ENCODE measurements at places on chromosomes 13 and 19. TPM values are rescaled to one million over a fixed set of nuclear protein-coding genes. Genes with fewer than 3 reads are reported as not detected.

DNA sequence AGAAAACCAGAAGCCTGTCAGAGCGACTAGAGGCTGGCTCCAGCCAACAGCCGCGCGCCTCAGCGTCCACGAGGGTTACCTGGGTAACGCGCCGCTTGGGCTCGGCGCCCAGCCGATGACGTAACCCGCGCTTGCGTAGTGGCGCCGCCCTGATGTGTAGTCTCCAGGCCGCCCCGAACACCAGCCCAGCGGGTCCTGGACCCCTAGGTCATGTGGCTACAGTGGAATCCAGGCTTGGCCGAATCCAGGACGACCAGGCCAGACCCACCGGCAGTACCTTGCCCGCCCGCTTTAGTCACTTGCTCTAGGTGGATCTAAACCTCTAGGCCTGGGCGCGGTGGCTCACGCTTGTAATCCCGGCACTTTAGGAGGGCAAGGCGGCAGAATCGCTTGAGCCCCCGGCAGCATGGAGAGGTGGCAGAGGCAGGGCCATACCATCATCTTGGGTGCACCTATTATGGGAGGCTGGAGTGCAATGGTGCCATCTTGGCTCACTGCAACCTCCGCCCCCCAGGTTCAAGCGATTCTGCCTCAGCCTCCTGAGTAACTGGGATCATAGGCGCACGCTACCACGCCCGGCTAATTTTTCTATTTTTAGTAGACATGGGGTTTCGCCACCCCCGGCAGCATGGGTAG is 7.2 kb upstream of the ZNF606 start:
- H3K36me3 ChIP-seq = no peaks in the 10 kb centered on the region
- peak overlapping the region; percentile 45 for H3K4me3 ChIP-seq
- H3K27ac ChIP-seq = peak overlapping the region; percentile 45
- DNase-seq = peak; percentile 81
- H3K4me1 ChIP-seq = no peaks in the 10 kb centered on the region

DNA sequence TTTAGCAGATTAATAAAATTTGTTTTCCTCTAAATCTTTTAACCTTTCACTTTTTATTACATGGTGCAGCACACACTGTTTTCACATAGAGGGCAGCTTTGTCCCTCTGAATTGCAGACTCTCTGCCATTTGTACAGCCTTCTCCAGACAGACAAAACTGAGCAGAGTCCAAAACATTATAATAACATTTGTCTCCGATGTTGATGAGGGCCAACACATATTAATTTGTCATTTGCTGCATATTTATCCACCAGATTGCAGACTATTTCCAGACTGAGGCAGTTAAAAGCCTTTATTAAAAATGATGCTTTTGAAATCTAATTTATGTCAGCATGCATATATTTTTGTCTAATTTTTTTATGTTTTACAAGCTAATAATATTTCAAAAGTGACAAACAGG is 1251.9 kb upstream of the SLC10A2 start:
- no peaks in the 10 kb centered on the region for H3K36me3 ChIP-seq
- H3K4me1 ChIP-seq = peaks cover 20% of the 10 kb centered on the region
- H3K27ac ChIP-seq = no peak overlapping the region
- peak; percentile 9 for DNase-seq
- no peak overlapping the region for H3K4me3 ChIP-seq

DNA sequence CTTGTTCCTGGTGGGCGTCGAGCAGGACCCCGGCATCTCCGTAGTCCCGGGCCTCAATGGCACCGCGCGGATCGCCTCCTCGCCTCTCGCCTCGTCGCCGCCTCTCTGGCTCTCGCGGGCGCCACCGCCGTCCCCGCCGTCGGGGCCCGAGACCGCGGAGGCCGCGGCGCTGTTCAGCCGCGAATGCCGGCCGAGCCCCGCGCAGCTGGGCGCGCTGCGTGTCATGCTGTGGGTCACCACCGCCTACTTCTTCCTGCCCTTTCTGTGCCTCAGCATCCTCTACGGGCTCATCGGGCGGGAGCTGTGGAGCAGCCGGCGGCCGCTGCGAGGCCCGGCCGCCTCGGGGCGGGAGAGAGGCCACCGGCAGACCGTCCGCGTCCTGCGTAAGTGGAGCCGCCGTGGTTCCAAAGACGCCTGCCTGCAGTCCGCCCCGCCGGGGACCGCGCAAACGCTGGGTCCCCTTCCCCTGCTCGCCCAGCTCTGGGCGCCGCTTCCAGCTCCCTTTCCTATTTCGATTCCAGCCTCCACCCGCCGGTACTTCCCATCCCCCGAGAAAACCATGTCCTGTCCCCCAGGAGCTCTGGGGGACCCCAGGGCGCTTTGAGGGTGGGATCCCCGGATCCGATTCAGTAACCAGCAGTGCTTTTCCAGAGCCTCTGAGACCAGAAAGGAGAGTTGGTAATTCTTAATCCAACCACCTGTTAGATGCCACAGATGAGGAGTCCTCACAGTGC is 885 bp downstream of the MLNR start:
- no peak overlapping the region for H3K4me3 ChIP-seq
- H3K27ac ChIP-seq = no peak overlapping the region
- H3K27me3 ChIP-seq = no peaks in the 10 kb centered on the region
- H3K36me3 ChIP-seq = no peaks in the 10 kb centered on the region
- H3K4me1 ChIP-seq = 0 out of 2 replicates have a peak, but pooled peaks cover 3% of the 10 kb centered on the region

- H3K36me3 ChIP-seq = no peaks in the 10 kb centered on the region
- no peak overlapping the region for H3K27ac ChIP-seq
- no peaks in the 10 kb centered on the region for H3K27me3 ChIP-seq
- no peak overlapping the region for H3K4me3 ChIP-seq
- DNase-seq = no peak
These were observed 597.3 kb downstream of the DCT start for GRCh38 chr13:93882086-93882651.

GRCh38 chr13:62510906-62511655 is 1095.4 kb upstream of the PCDH20 start:
- no peak overlapping the region for H3K4me3 ChIP-seq
- no peaks in the 10 kb centered on the region for H3K36me3 ChIP-seq
- no peaks in the 10 kb centered on the region for H3K4me1 ChIP-seq
- no peak overlapping the region for H3K27ac ChIP-seq
- H3K27me3 ChIP-seq = no peaks in the 10 kb centered on the region
- DNase-seq = no peak

DNA sequence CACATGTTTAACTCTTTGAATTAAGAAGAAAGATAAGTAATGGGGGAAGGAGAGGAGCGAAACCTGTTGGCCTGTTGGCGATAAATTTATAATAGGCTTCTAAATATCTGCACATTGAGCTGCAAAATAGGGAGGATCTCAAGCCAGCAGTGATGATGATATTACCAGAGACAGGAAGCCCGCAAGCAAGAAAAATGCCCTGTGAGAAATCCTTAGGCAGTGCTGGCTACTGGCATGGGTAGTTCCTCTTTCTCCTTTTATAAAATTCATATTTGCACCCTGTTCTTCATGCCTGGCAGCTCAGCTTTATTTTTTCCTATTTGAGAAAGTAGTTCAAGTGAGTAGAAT is 858 bp upstream of the USP12 start:
- H3K27ac ChIP-seq = no peak overlapping the region
- H3K4me1 ChIP-seq = peaks cover 19% of the 10 kb centered on the region
- peak overlapping the region; percentile 85 for H3K4me3 ChIP-seq
- H3K27me3 ChIP-seq = no peaks in the 10 kb centered on the region

DNA sequence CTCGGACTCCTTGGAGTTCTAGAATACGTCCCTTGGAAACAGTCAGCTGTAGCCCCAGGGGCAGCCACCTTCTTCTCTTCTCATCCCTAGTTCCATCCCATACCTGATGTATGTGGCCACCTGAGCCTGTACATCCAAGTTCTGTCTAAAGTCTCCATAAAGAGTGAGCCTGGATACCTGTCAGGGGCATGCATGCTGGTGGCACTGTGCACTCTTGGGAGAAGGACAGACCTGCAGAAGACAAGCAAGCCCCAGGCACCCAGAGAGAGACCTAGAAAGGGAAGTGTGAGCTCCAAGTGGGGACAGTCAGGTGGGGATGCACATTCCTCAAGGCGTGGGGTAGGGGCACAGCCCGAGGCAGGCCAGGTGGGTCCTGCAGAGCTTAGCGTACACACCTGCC is 21.4 kb downstream of the SIAH3 start:
- no peak overlapping the region for H3K4me3 ChIP-seq
- H3K36me3 ChIP-seq = no peaks in the 10 kb centered on the region
- no peak overlapping the region for H3K27ac ChIP-seq
- no peaks in the 10 kb centered on the region for H3K27me3 ChIP-seq
- H3K4me1 ChIP-seq = no peaks in the 10 kb centered on the region

DNA sequence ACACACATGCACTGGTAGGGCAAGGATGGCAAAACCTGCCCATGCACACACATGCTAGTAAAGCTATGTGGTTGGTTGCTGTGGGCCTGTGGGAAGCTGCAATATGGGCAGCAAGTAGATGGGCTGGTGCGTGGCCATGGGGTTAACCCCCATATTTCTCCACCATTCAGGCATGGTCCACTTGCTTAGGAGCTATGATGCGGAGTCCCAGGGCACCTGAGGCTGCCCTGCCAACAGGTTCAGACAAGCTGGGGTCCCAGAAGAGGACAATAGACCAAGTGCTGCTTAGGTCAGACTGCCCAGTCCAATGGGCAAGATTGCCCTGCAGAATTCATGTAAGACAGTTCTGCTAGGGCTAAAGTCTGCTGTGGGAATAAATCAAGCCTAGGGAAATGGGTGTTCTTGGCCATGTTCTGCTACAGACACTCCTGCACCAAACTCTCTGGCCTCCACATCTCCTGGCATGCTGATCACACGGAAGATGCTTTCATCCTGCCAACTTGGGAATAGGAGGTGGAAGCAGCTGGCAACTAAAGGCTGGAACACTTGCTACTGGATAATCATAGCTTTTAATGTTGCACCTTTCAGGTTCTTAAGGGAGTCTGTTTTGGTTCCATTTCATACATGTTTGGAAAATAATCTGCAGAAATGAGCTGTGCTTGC is 646.3 kb upstream of the SLITRK1 start:
- H3K4me1 ChIP-seq = no peaks in the 10 kb centered on the region
- no peak overlapping the region for H3K4me3 ChIP-seq
- no peak for DNase-seq
- no peaks in the 10 kb centered on the region for H3K27me3 ChIP-seq
- no peaks in the 10 kb centered on the region for H3K36me3 ChIP-seq

GRCh38 chr13:67464154-67464553 is 234.0 kb upstream of the PCDH9 start:
- no peaks in the 10 kb centered on the region for H3K4me1 ChIP-seq
- DNase-seq = no peak
- no peak overlapping the region for H3K4me3 ChIP-seq

- no peaks in the 10 kb centered on the region for H3K4me1 ChIP-seq
- H3K27ac ChIP-seq = no peak overlapping the region
- no peak overlapping the region for H3K4me3 ChIP-seq
- H3K36me3 ChIP-seq = no peaks in the 10 kb centered on the region
- DNase-seq = no peak
These were observed 74.1 kb downstream of the DCLK1 start for GRCh38 chr13:36057041-36057440.

DNA sequence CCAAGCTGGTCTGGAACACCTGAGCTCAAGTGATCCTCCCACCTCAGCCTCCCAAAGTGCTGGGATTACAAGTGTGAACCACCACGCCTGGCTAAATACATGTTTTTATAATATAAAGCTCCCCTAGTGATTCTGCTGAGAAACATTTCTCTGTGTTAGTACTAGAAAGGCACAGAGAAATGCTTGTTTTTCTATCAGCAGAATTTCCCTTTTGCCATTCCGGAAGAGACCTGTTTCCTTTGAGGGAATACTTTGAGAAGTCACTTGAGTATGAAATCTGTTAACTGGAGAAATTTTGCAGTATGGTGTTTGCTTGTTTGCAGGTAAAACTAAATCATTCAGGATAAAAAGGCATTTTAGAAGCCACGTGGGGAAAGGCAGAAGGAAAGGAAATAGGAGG is 4.4 kb upstream of the NLRP12 start:
- H3K4me3 ChIP-seq = no peak overlapping the region
- no peak overlapping the region for H3K27ac ChIP-seq
- H3K27me3 ChIP-seq = no peaks in the 10 kb centered on the region
- no peaks in the 10 kb centered on the region for H3K4me1 ChIP-seq
- no peaks in the 10 kb centered on the region for H3K36me3 ChIP-seq
- no peak for DNase-seq

GRCh38 chr19:19250196-19250801 is 22.8 kb downstream of the TM6SF2 start:
- H3K36me3 ChIP-seq = no peaks in the 10 kb centered on the region
- no peaks in the 10 kb centered on the region for H3K27me3 ChIP-seq
- no peak overlapping the region for H3K27ac ChIP-seq
- no peak overlapping the region for H3K4me3 ChIP-seq
- H3K4me1 ChIP-seq = no peaks in the 10 kb centered on the region

DNA sequence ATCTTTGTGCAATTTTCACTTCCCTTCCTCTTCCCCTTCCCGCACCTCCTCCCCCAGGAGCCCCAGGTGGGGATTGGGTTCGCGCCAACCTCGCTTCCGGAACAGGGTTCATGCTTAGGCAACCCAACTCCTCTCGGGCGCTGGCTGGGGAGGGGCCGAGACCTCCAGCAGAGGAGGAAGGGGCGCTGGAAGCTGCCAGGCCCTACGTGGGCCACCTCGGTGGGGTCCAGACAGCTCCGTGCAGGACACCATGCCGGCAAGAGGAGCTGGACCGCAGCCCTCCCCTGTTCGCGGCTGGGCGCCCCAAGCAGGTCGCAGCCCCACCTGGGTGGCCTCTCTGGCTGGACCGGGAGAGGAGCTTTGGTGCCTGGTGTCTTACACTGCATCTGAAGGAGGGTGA is 91.1 kb downstream of the SPACA7 start:
- H3K4me1 ChIP-seq = no peaks in the 10 kb centered on the region
- no peaks in the 10 kb centered on the region for H3K36me3 ChIP-seq
- no peaks in the 10 kb centered on the region for H3K27me3 ChIP-seq
- H3K4me3 ChIP-seq = no peak overlapping the region
- H3K27ac ChIP-seq = no peak overlapping the region
- DNase-seq = no peak

- H3K36me3 ChIP-seq = no peaks in the 10 kb centered on the region
- no peaks in the 10 kb centered on the region for H3K4me1 ChIP-seq
- no peaks in the 10 kb centered on the region for H3K27me3 ChIP-seq
- H3K27ac ChIP-seq = no peak overlapping the region
- no peak overlapping the region for H3K4me3 ChIP-seq
These were observed 31.5 kb upstream of the ZNF766 start for GRCh38 chr19:52237771-52238400.

GRCh38 chr13:98020271-98020670 is 66.8 kb downstream of the IPO5 start:
- DNase-seq = no peak
- H3K36me3 ChIP-seq = peaks cover 5% of the 10 kb centered on the region
- H3K27me3 ChIP-seq = no peaks in the 10 kb centered on the region
- H3K27ac ChIP-seq = no peak overlapping the region

The ZNF492 gene
- total RNA-seq = not detected

The ARHGEF1 gene
- total RNA-seq = 60.2 TPM

The VSTM2B gene
- total RNA-seq = not detected

The SLC46A3 gene
- 2.0 TPM for total RNA-seq

The KIR2DL1 gene
- not detected for total RNA-seq

The ZNF761 gene
- total RNA-seq = 20.0 TPM

The ZNF665 gene
- total RNA-seq = 0.39 TPM

Measured in Caco-2 (cell line).